LHCN-M2 (cell line): ENCODE measurements at places on chromosomes 1 and 21. TPM values are rescaled to one million over a fixed set of nuclear protein-coding genes. Genes with fewer than 3 reads are reported as not detected.

Gene CHRM3
- 0.11 TPM in 1 of 2 replicates, not detected in the other for total RNA-seq

Gene C1orf94
- total RNA-seq, result not detected in 2 replicates

Gene ARTN
- 2.1 TPM in 1 of 2 replicates, not detected in the other for total RNA-seq

DNA sequence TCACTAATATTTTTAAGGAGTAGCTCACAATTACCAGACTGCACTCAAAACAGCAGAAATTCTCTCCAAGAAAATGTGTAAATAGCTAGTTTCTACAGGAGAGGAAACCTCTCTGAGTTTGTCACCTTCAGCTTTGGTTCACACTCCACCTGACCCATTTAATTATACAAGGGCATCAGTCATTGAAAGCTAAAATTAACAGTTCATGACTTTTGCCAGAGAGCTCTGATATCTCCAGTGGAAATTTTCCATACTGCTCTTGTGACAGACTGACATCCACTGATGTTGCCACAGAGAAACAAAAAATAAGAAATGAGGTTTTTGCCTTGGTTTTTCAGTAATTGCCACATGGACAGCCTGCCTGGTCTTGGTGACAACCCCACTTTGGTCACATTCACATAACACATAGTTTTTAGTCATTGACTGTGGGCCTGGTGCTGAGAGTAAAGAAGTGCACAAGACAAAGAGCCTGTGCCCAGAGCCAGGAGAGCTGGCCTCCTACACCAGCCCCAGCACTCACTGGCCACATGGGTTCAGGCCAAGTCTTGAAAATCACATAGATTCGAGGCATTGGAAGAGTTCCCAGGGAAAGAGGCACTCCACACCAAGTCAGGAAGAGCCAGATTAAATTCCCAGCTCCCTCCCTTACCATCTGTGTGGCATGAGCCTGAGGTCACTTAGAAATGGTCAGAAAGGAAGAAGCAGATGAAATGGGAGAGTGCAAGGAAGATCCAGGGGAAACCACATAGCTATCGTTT, 13.8 kb upstream of the SIM2 start:
- peak; percentile 64 for DNase-seq

DNA sequence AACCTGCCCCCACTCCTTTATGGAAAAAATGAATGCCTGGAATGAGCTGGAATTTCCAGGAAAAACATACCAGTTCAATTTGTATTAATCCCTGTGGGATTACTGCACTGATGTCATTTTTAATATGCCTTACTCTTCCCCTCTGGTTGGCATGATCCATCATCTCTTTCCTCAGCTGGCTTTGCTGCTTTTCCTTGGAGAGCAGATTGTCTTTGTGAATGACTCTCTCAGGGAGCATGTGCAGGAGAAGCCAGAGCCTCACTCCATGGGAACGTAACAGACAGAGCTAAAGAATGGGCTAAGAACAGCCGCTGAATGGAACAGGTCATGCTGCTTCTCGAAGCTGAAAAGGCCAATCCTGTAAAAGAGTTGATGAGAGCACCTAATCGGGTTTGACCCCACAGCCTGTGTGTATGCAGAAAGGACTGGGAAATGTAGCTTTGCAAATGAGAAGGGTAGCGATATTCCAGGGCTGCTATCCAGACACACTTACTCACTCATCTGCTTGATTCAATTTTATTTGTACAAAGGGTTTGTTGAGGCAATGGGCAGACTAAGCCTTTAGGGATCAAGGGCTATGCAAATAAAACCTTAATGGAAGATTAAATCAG, 20.7 kb downstream of the PHC2 start:
- peak; percentile 93 for DNase-seq

DNA sequence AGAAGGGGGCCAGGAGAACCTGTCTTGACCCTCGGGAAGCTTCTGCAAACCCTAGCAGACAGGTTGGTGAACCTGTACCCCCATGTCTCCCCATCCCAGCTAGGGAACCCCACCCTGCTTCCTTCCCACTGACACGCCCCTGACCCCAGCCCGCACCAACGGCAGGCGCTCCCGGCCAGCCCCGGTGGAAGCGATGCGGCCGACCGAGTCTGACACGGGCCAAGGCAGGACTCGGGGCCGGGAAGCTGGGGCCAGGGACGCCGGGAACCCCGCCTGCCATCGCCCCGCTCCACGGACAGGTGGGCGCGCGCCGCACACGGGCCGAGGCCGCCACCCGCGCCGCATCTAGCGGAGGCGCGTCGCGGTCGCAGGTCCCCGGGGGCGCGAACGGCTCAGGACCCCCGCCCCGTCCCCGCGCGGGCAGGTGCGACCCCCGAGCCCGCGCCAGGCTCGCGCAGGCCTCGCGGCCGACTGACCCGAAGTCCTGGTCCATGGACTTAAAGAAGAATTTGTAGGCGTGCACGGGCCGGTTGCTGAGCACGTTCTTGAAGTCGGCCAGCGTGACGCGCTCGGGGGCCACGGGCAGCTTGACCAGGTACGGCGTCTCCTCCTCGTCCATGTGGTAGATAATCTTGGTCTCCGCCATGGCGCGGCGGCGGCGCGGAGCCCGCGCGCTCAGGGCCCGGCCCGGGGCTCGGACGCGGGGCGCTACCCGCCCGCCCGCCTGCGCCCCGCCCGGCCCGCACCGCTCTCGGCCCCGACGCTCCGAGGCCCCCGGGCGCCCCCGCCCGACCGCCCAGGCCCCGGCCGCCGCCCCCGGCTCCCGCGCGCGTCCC, 580 bp downstream of the DVL1 start:
- DNase-seq, result no peak

- peak; percentile 76 for DNase-seq
Measured at GRCh38 chr1:90925928-90926869, 95.6 kb downstream of the ZNF644 start.

DNA sequence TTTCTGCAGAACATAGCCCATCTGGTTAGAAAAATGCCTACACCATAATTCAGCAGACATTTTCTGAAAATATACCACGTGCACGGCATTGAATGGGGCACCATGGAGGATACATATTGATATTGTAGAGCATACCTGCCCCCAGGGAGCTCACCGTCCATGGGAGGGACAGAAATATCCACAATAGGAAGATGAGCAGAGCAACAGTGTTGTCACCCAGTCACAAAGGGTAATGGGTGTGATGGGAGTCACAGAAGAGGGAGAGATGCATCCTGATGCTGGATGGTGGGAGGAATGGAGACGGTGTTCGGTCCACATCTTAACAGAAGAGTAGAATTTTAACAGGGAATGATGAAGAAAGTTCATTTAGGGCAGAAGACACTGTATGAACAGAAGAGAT, 51.4 kb downstream of the ATP1A1 start:
- DNase-seq, result no peak

- DNase-seq, result no peak
Measured at GRCh38 chr1:233520261-233521191, 93.4 kb upstream of the KCNK1 start.
